ENCODE measurements at places on chromosomes 1 and 21.
A peak's percentile ranks its signal among the peaks of the same experiment; 100 is the strongest.

DNA sequence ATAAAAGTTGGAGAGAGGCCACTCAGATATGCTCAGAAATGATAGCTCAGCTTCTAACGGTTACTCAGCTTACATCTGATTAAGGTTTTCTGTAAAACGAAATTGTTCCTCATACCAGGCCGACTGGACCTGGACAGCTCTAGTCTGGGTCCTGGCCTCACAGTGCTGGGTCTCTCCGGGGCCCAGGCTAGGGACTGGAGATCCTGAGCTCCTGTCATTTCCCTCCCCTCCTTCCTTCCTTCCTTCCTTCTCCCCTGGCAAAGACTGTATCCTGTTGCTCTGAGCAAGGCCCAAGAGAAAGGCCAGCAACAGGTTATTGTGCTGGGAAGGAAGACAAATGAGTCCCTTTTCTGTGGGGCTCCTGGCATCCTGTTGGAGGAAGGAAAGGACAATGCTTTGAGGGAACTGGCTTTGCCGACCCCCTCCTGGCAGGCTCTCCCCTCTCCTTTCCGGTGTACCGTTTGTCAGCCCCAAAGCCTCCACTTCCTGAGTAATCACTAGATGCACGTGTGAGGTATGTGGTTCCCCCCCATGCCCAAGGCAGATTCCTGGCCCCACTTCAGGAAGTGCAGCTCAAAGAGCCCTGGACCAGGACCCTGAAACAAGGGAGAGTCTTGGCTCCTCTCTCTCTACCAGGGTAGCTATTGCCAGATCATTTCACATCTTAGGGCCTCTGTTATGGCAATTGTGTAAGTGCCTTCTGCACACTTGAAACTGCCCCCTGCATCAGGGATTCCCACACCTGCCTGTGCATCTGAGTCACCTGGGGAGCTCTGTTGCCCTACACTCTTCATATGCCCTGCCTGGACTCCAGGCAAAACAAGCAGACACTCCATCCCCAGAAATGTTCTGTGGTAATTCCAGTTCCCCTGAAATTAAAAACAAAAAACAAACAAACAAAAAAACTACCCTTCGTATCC is 212.7 kb upstream of the FGGY start:
- no peak for DNase-seq

- peak; percentile 64 for DNase-seq
Measured at GRCh38 chr1:84103197-84103992, 40.7 kb upstream of the PRKACB start.

- peak; percentile 42 for DNase-seq
Measured at GRCh38 chr1:235617808-235618207, 31.8 kb downstream of the GNG4 start.

DNA sequence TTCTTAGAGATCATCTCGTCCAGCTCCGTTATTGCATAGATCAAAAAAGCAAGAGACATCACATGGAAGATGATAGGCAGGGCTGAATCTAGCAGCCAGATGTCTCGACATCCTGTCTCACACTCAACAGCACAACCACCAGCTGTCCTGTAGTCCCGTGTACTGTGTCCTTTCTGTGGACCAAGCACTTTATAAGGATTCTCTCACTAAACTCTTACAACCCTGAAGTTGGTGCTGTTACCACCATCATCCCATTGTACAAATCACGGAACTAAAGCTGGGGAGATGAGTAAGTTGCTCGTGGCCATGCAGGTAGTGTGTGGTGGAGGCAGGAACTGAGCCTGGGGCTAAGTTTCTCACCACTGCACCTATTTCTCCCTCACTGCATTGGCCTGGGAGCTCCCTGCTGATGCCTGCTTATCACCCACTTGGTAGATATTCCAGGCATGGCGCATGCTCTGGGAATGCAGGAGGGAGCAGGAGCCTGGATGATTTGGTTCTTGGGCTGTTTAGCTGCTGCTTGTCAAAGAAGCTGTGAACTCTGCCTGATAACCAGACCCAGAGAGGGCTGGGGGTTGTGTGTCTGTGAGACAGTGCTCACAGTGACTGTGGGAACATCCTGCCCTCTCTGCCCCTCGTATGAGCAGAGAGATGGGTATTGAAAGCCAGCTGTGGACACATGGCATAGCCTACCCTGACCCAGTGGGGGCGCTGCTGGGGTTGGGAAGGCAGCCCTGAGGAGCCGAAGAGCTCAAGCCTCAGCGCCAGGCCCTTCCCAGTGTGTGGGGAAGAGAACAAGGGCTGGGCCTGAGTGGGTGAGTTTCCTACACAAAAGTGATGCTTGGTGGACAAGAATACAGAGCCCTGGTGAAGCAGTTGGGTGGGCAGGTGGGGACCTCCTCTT is 13.6 kb downstream of the PPFIA4 start:
- no peak for DNase-seq

GRCh38 chr1:14976256-14976655 is 177.3 kb upstream of the TMEM51 start:
- no peak for DNase-seq

GRCh38 chr1:119380983-119381662 is 12.5 kb downstream of the HAO2 start:
- DNase-seq: no peak

GRCh38 chr1:200207711-200208126 is 180.2 kb downstream of the NR5A2 start:
- DNase-seq: no peak

DNA sequence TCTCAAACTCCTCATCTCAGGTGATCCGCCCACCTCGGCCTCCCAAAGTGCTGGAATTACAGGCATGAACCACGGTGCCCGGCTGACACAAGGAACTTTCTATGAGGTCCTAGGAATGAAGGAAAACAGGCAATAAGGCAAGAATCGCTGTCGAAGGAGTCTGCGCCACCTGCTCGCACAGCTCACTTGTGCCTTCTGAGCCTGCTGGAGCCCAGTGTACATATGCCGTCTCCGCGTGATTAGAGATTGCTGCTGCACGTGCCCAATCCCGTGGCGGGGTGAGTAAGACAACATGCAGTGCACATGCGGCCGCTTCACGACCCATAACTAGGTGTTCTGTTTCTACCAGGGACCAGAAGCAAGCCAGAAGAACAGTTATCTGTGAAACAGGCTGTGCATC is 24.3 kb downstream of the H3-3A start:
- DNase-seq: no peak

Measured in fibroblast of skin of left quadriceps (primary cell).